NCI-H1092 (cell line): ENCODE measurements at places on chromosomes 13 and 19.

- no peak for DNase-seq
These were observed 17.7 kb upstream of the CRTC1 start for GRCh38 chr19:18665771-18666202.

- DNase-seq = no peak
These were observed 131.1 kb upstream of the GJB6 start for GRCh38 chr13:20363172-20363571.

DNA sequence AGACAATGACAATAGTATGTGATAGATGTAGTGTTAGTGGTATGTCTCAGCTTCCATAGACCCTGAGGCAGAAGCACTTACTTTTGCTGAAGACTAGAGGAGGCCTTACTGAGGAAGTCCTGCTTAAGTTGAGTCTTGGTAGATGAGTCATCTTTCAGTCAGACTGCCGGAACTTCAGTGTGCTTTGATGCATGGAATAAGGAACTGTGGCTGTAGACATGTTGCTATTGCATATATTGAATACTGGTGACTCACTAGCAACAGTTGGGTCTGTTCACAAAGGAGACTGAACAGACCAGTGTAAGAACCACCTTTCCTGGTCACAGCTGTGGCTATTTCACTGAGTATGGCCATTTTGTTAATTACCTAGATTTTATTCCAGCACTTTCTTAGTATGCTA lies 1000.6 kb downstream of the OLFM4 start:
- DNase-seq = no peak

DNA sequence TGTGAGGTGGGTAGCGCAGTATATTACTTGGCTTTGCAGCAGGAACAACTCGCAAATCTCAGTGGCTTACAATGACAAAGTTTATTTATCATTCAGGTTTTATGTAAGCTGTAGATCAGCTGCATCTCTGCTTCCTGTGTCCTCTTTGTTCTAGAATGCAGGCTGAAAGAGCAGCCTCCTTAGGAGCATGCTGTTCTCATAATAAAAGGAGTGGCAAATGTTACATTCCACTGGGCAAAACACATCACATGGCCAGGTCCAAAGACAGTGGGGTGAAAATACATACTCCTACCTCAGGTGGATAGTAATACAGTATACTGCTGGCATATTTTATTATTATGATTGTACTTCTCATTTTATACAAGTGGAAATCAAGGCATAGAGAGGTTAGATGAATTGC lies 1.2 kb upstream of the CSNK1A1L start:
- no peak for DNase-seq

- DNase-seq = no peak
These were observed 12.4 kb downstream of the ERFL start for GRCh38 chr19:41915776-41916414.

DNA sequence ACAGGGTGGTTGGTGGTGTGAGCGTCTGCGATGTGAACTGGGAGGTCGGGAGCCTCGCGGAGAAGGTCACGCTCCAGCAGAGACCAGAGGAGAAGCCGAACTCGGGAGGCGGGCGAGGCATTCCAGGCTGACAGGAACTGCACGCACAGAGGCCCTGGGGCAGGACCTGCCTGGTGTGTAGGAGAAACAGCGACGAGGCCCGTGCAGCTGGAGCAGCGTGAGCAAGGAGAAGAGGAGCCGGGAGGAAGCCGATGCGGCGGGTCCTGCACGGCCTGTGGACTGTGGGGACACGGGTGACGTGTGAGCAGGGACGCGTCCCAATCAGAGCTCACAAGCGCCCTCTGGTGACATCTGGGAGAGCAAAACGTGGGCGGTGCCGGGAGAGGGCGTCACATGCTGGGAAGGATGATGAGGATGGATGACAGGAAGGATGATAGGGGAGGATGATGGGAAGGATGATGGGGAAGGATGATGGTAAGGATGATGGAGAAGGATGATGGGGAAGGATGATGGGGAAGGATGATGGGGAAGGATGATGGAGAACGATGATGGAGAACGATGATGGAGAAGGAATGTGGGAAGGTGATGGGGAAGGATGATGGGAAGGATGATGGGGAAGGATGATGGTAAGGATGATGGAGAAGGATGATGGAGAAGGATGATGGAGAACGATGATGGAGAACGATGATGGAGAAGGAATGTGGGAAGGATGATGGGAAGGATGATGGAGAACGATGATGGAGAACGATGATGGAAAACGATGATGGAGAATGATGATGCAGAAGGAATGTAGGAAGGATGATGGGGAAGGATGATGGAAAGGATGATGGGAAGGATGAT lies 16.1 kb upstream of the MADCAM1 start:
- DNase-seq = peak; percentile 35

- no peak for DNase-seq
These were observed 144.5 kb upstream of the FNDC3A start for GRCh38 chr13:48831248-48831647.

DNA sequence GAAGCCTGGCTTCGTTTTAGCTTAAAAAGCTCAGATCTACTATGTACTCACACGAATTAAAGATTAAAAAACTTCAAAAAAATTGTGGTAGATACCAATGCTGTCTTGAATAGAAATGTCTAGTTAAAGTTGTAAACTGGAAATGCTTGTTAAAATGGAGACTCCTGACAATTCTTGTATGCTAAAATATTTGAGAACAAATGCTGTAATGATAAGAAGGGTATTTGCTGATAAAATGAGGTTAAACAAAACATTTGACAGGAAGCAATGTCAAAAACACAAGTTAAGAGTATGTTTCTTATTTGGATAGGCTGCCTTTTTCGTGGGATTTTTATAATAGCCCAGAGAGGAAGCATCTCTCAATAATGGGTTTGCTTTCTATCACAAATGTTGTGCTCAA lies 48.0 kb upstream of the POSTN start:
- DNase-seq = no peak
